ENCODE measurements at places on chromosomes 3 and 15.

DNA sequence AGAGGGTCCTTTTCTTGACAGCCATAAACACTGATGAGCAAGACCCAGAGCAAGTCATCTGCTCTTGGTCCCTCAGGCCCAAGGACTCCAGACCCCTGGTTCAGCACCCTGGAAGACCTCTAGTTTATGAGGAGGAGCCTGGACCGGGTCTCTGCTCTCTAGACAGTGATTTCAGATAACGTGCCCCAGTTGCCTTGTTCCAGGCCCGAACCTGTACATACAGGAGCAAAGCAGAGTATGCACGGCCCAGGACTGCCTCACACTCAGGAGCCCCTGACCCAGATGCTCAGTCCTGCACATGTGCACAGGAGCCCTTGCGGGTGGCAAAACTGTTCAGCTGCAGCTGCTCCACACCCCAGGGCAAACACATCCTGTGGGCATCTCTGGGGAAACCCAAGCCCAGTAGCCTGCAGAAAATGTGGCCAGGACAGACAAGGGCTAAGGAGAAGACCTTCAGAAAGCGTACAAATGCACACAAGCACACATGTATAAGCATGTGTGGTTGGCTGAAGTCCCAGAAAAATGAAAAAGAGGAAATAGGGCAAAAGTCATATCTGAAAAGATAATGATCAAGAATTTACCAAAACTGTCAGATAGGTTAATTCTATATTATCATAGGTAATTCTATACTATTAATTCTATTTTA is 59.9 kb upstream of the CORO2B start:
- no peak for DNase-seq

- DNase-seq, result no peak
These were observed 29.3 kb upstream of the UBE2E1 start for GRCh38 chr3:23776352-23776891.

DNA sequence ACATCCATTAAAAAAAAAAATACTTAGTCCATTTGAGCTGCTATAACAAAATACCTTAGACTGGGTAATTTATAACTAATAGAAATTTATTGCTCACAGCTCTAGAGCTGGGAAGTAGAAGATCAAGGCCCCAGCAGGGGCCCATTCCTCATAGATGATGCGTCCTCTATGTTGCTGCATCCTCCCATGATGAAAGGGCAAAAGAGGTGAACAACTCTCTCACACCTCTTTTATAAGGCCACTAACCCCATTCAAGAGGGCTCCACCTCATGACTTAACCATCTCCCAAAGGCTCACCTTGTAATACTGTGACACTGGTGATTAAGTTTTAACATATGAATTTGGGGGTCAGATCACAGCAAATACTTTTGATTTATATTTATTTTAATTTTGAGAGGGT is 3.0 kb upstream of the TLNRD1 start:
- no peak for DNase-seq

DNA sequence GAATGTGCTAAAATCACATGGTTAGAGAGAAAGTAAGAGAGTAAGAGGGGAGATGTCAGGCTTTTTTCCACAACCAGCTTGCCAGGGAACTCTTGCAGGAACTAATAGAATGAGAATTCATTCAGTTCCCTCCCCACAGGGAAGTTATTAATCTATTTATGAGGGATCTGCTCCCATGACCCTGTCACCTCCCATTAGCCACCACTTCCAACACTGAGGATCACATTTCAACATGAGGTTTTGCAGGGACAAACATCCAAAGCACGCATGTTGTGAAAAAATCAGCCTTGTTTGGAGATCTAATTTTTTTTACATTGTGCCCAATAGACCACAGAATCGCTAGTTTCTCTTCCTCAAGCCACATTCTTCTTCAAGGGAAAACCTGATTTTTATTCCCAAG is 904.0 kb downstream of the TBL1XR1 start:
- DNase-seq, result no peak

GRCh38 chr15:36136049-36136448 is 443.4 kb upstream of the CDIN1 start:
- no peak for DNase-seq

- no peak for DNase-seq
These were observed 60.3 kb downstream of the RAB11A start for GRCh38 chr15:65929573-65929972.

Measured in CD4-positive, alpha-beta T cell treated with Interleukin-2 at 100 ng/mL for 4 hours (primary cell).